ENCODE measurements at places on chromosomes 6 and 20.
A peak's percentile ranks its signal among the peaks of the same experiment; 100 is the strongest.

GRCh38 chr6:42025066-42025844, 25.1 kb upstream of the TAF8 start:
- DNase-seq = no peak

- peak; percentile 97 for DNase-seq
Measured at GRCh38 chr20:62302341-62303061, at the start of gene ADRM1. TSS of gene ADRM1 (plus strand) at chr20:62302997. CDS start at chr20:62303569, 572 bp downstream.

GRCh38 chr20:6848041-6848440, 80.6 kb downstream of the BMP2 start:
- no peak for DNase-seq

DNA sequence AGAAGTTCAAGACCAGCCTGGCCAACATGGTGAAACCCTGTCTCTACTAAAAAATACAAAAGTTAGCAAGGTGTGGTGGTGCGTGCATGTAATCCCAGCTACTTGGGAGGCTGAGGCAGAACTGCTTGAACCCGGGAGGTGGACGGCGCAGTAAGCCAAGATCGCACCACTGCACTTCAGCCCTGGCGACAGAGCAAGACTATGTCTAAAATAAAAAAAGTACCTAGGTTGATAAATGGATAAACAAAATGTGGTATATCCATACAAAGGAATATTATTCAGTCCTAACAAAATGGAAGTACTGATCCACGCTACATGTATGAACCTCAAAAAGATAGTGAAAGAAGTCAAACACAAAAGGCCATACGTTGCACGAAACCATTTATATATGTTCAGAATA, 1.2 kb upstream of the RPF2 start:
- DNase-seq = no peak

- DNase-seq = no peak
Measured at GRCh38 chr6:111987295-111987694, 66.6 kb upstream of the CCN6 start.

DNA sequence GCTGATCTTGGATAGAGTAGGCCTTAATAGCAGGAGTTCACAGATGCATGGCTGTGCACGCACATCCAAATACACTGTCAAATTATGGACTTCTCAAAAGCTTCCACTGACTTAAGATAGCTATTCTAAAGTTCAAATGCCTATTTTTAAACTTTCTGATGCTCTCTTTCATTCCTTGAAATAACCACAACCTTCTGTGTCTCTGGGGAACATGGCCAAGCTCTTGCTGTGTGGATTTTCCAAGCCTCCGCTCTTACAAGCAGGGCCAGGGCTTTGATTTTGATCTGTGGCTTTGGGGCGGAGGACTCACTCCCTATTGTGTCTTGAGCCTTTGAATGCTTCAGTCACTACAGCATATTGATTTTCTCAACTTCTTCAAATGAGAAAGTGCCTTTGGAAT, 35.7 kb upstream of the SNRPB2 start:
- no peak for DNase-seq

- no peak for DNase-seq
Measured at GRCh38 chr6:9401960-9402359, 966.6 kb upstream of the SLC35B3 start.

DNA sequence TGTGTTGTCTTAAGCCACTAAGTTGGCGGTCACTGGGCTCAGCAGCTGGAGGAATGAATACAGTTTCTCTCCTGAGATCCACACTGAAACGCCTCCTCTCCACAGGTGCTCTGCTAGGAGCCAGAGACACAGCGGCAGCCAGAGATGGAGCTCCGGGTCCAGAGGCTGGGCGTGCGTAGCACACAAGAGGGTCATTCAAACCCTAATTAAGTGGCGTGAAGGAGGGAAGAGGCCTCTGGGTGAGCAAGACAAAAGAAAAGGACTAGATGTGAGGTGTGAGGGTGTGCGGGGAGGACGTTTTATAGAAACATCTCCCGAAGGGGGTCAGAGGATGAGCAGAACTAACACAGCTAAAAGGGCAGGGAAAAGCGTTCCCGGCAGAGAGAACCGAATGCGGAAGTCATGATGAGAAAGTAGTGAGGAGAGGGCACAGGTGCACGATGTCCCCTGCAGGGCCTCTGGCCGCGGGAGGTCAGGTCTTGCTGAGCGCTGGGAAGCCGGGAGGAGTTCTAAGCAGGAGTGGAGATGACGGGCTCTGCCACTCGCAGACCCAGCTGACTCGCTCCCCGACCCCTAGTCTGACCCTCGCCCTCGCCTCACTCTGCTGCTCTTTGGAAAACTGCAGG, 54.4 kb downstream of the BMP7 start:
- DNase-seq = no peak

- no peak for DNase-seq
Measured at GRCh38 chr20:63814891-63815614, 16.0 kb downstream of the ZBTB46 start.

GRCh38 chr20:53884859-53885541, 185.4 kb downstream of the BCAS1 start:
- DNase-seq = no peak

DNA sequence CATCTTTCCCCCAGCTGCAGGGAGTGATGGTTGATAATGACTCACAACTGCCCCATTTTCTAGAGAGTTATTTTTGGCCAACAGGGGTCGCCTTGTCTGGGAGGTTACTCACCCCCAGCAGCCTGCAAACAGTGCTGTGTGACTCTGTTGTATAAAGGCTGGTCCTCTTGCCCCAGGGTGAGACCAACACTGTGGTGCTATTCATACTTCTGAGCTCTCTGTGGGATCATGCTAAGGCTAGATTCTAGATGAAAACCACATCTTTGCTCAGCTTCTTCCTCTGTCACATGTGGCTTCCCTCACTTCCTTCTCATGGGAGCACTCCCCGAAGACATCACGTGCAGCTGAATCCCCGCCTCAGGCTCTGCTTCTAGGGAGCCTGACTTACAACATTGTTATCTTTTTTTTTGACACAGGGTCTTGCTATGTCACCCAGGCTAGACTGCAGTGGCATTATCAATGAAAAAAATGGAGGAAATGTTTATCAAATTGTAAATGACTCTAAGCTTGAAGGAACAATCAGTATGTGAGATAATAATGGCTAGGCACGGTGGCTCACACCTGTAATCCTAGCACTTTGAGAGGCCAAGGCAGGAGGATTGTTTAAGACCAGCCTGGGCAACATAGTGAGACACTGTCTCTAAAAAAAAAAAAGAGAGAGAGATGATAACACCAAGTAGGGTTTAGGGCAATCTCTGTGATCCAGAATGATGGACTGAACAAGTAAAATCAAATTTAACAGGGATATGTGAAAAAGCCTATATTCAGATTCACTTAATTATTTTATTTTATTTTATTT, 55.7 kb upstream of the SLC23A2 start:
- DNase-seq = peak; percentile 69

- no peak for DNase-seq
Measured at GRCh38 chr20:10501402-10501801, 66.3 kb downstream of the SLX4IP start.

DNA sequence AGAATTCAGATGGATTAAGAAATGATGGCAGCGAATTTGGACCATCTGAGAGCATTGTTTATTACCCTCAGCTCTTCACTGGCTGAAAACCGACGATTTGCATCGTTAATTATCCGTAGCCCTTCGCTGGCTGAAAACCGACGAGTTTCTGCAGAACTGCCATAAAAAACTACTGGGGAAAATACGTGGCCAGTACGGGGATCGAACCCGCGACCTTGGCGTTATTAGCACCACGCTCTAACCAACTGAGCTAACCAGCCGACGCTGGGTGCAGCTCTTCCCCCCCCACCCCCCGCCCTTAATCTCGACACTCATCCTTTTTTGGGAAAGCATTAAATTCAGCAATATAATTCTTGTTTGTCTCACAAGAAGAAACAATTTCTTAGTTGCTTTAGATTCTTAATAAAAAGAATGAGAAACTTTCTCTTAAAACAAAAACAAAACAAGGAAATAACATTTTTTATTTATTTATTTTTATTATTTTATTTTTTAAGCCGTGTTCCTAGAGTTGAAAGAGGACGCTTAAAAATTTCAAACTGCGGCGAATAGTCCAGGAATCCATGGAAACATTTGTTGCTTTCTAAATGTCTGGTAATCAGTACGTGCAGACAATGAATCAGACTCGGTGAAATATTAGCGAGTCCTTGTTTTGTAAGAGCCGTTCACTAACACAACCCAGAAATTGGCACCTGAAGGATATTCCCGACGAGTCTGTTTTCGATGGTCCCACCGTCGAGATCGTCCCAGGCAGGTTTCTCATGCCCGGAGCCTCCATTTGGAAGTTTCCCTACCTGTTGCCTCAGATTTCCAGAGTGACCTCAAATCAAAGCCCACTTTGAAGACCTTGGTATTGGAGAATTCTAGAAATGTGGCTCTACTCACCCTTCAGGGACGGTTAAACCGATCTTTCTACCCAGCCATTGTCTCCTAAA, 27.8 kb downstream of the PRSS16 start:
- peak; percentile 52 for DNase-seq

DNA sequence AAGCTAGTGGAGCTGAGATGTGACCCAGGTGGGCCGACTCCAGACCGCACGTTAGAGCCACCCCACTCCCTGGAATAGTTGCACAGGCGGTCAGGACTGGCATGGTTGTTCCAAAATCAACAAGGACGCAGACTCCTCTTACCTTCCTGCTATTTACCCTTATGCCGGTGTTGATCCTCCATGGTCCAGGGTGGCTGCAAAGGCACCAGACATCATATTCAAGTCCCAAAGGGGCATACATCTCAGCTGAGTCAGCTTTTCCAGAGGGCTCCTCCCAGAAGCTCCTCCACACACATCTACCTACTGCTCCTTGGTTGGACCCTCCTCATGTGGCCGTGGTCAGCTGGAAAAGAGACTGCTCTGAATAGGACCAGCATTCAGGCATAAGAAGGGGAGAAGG, 112.2 kb downstream of the SYCP2 start:
- no peak for DNase-seq

DNA sequence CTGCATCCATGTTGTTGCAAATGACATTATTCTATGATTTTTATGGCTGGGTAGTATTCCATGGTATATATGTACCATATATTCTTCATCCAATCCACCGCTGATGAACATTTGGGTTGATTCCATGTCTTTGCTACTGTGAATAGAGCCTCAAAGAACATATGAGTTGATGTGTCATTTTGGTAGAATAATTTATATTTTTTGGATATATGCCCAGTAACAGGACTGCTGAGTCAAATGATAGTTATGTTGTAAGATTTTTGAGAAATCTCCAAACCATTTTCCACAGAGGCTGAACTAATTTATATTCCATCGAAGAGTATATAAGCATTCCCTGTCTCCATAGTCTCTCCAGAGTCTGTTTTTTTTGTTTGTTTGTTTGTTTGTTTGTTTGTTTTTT, 1373.5 kb downstream of the GRIK2 start:
- peak; percentile 50 for DNase-seq

- DNase-seq = peak; percentile 72
Measured at GRCh38 chr6:20402342-20403069, 827 bp downstream of the E2F3 start.

DNA sequence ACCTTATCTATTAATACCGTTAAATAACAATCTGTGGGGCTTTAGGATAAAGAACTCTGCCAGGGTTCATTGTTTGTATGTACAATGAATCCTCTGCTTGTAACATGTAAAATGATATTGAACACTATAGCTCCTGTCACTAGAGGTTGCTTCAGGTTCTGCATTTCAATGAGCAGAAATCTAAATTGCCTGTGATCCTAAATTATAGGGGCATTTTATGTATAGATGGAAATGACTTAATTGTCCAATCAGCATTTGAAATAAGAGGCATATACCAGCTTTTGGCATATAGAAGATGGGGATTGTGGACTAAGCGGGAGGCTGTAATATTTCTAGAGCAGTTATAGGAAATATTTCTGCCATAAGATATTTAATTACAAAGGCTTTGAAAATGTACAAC, 2.0 kb downstream of the NCOA3 start:
- peak; percentile 36 for DNase-seq

GRCh38 chr6:159112714-159113113, 56.5 kb upstream of the FNDC1 start:
- no peak for DNase-seq

DNA sequence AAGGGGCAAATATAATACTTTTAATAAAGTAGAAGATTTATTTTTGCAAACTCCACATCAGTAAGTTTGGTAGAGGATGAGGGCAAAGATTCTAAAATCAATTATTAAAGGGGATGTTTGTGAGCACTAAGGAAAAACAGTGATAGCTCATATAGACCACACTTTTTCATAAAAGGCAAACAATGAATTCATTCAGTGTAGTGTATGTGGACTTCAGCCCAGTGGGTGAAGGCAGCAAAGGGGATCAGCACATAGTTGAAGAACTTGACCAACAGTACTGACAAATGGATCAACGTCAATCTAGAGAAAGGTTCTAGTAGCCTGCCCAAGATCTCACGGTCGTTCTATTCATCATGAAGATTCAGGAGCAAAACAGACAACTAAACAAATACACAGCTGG, 45.3 kb downstream of the MAK start:
- no peak for DNase-seq
